ENCODE measurements at places on chromosomes 1 and 21.

GRCh38 chr1:150210706-150211105 lies 25.2 kb downstream of the ANP32E start:
- no peak for DNase-seq

- DNase-seq: no peak
Observed at GRCh38 chr1:200588698-200589097, 31.9 kb downstream of the KIF14 start.

- no peak for DNase-seq
Observed at GRCh38 chr1:40851643-40852042, 10.5 kb downstream of the CITED4 start.

GRCh38 chr1:244854865-244855578 lies 9.3 kb downstream of the HNRNPU start:
- no peak for DNase-seq

- no peak for DNase-seq
Observed at GRCh38 chr21:26739189-26739588, 106.0 kb downstream of the ADAMTS1 start.

- no peak for DNase-seq
Observed at GRCh38 chr1:110118636-110119396, 6.6 kb downstream of the UBL4B start.

Data from T-helper 22 cell (primary cell).